ENCODE measurements at places on chromosomes 7 and 10. TPM values are rescaled to one million over a fixed set of nuclear protein-coding genes. Genes with fewer than 3 reads are reported as not detected.
A peak's percentile ranks its signal among the peaks of the same experiment; 100 is the strongest.

DNA sequence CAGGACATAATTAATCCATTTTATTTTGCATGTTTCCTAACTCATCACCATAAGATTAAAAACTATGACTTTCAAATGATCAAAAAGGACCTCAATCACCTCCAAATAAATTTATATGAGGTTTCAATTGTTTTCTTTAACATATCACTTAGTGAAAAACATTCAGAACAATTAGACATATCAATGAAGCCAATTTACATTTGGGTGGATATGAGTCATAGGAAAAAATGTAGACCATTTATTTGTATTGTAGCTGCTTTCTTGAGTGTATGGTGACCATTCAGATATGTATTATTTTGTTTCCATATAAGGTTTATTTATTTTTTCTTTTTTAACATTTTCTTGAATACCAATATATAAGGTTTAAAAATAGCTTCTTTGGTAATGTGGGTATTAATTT is 13.3 kb upstream of the EXOC6 start:
- H3K27me3 ChIP-seq = no peaks in the 10 kb centered on the region
- H3K4me1 ChIP-seq = no peaks in the 10 kb centered on the region
- H3K27ac ChIP-seq = no peak overlapping the region
- no peak for DNase-seq
- H3K36me3 ChIP-seq = no peaks in the 10 kb centered on the region

DNA sequence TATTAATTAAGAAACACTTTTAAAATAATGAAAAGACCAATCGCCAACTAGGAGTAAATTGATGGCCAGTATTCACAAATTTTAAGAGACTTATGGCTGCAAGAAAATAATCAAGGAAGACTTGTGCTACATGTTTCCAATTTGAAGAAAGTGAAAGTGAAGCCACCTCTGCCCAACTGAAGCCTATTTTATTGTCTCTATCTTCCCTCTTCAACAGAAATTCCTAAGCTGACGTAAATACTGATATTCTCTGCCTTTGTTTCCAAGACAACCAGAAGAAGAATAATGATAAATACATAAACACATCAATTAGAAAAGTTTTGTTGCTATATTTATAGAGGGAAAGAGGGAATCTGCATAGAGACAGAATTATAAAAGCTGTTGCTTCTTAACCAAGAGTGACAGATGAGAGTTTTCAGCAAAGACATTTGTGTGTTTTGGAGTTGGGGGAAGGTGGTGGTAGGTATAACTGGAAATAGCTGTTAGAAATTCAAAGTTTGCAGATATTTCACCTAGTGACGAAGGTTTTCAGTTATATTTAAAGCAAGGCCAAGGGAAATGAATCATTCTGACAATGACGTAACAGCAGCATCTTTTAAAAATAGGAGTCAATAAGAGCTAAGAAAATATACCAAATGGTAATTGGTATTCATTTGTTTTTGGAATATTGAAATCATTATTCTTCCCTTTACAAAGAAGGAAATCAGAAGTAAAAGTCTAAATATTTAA is 576.6 kb upstream of the SORCS1 start:
- H3K27me3 ChIP-seq = no peaks in the 10 kb centered on the region
- H3K4me1 ChIP-seq = no peaks in the 10 kb centered on the region
- no peaks in the 10 kb centered on the region for H3K36me3 ChIP-seq
- no peak for DNase-seq
- no peak overlapping the region for H3K27ac ChIP-seq
- H3K4me3 ChIP-seq = no peak overlapping the region

- no peaks in the 10 kb centered on the region for H3K4me1 ChIP-seq
- H3K36me3 ChIP-seq = no peaks in the 10 kb centered on the region
- no peak overlapping the region for H3K27ac ChIP-seq
- H3K27me3 ChIP-seq = no peaks in the 10 kb centered on the region
These were observed 85.3 kb upstream of the CCDC6 start for GRCh38 chr10:59991661-59992060.

DNA sequence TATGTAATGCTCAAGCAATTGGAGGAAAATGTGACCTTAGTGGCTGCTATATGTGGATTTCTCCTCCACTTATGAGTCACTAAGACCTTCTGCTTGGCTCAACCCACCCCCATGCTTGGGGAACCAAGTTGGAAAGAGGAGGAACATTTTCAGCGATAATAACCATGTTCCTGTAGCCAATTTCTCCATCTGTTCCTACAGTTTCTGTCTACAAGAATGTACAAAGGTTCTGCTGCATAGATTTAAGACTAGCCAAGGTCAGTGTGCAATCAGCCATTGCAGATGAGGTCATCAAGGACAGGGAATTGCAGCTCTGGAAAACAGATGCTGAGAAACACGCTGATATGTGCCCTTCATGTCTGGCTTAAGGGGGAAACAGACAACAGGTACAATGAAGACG is 5.6 kb upstream of the NRCAM start:
- H3K4me1 ChIP-seq = no peaks in the 10 kb centered on the region
- peaks cover 1% of the 10 kb centered on the region for H3K27me3 ChIP-seq
- H3K27ac ChIP-seq = no peak overlapping the region
- H3K36me3 ChIP-seq = no peaks in the 10 kb centered on the region
- DNase-seq = no peak
- no peak overlapping the region for H3K4me3 ChIP-seq

Gene C10orf143
- total RNA-seq = 2.9 TPM

DNA sequence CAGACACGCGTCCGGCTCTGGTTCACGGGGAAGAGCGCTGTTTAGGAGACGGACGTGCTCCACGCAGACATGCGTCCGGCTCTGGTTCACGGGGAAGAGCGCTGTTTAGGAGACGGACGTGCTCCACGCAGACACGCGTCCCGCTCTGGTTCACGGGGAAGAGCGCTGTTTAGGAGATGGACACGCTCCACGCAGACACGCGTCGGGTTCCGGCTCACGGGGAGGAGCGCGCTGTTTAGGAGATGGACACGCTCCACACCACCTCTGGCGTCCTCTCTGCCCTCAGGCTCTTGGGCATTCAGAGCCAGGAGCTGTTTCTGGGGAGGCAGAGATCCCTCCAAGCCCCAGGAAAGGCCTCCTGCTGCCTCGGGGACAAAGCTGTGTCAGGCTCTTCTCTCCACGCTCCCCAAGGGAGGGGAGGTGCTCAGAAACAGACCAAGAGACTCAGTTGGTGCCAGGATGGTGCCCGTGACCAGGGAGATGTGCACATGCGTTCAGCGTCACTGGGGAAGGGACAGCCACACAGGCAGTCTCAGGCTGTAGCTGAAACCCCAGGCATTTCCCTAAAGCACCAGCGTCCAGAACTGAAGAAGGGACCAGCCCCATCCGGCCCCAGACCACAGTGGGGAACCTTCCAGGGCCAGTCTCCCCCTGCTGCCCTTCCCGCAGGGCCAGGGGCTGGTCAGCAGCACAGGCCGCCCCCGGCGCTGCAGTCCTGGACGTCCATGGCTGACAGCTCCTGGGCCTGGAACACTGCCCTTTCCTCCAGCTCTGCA is 175.6 kb downstream of the ELFN1 start:
- no peak overlapping the region for H3K27ac ChIP-seq
- no peak for DNase-seq
- no peak overlapping the region for H3K4me3 ChIP-seq
- no peaks in the 10 kb centered on the region for H3K27me3 ChIP-seq
- H3K4me1 ChIP-seq = no peaks in the 10 kb centered on the region

GRCh38 chr10:47147186-47147585 is 152.8 kb upstream of the GDF10 start:
- H3K4me1 ChIP-seq = no peaks in the 10 kb centered on the region
- H3K36me3 ChIP-seq = no peaks in the 10 kb centered on the region
- no peak for DNase-seq
- H3K4me3 ChIP-seq = no peak overlapping the region

GRCh38 chr7:83534488-83534887 is 114.5 kb downstream of the SEMA3E start:
- H3K4me3 ChIP-seq = no peak overlapping the region
- H3K27me3 ChIP-seq = no peaks in the 10 kb centered on the region

Gene NPFFR1
- not detected for total RNA-seq

Gene HGF
- total RNA-seq = 38.2 TPM

DNA sequence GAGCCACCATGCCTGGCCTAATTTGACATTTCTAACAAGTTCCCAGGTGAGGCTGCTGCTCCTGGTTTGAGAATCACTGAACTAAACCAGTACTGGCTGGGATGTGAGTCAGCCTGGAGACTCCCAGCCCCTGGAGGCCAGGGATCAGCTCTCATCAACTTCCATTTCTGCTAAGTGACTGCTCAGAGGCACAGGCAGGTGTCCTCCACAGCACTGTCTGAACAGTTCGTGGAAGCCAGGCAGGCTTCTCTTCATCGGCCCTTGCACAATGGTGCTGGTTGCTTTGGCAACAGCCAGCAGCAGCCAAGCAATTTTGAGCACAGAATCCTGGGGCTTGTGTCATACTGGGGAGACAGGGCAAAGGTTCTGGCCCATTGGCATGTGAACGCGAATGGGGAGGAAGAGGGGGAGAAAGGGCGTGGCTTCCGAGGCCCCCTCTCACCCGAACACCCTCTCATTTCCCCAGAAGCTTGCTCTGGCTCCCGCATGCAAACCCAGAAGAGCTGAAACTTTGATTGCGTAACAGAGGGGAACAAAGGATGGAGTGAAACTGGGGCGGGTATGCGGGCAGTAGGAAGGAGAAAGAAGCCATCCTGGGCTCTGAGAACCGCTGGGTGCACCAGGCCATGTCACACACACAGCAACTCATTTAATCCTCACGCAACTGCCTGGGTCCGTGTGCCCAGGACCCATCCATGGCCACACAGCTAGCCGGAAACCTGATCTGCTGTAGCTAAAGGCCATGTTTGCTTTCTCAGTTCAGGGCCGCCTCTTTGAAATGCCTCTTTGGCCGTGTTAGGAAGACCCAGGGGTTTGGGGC is 9.0 kb upstream of the POR start:
- no peaks in the 10 kb centered on the region for H3K36me3 ChIP-seq
- peak; percentile 95 for DNase-seq
- H3K4me1 ChIP-seq = no peaks in the 10 kb centered on the region
- H3K27me3 ChIP-seq = no peaks in the 10 kb centered on the region

Gene UTF1
- not detected for total RNA-seq

Gene FZD1
- total RNA-seq = 1.3 TPM

GRCh38 chr10:119680050-119680449 is 28.9 kb downstream of the BAG3 start:
- H3K36me3 ChIP-seq = no peaks in the 10 kb centered on the region
- H3K27ac ChIP-seq = no peak overlapping the region
- no peaks in the 10 kb centered on the region for H3K27me3 ChIP-seq
- H3K4me3 ChIP-seq = no peak overlapping the region
- no peak for DNase-seq

- no peak for DNase-seq
- no peak overlapping the region for H3K4me3 ChIP-seq
- H3K36me3 ChIP-seq = no peaks in the 10 kb centered on the region
- peaks cover 15% of the 10 kb centered on the region for H3K4me1 ChIP-seq
- no peak overlapping the region for H3K27ac ChIP-seq
These were observed 35.8 kb downstream of the CREB3L2 start for GRCh38 chr7:137965942-137966640.

Gene SPDYE18
- total RNA-seq = not detected

Gene ICA1
- 14.2 TPM for total RNA-seq

DNA sequence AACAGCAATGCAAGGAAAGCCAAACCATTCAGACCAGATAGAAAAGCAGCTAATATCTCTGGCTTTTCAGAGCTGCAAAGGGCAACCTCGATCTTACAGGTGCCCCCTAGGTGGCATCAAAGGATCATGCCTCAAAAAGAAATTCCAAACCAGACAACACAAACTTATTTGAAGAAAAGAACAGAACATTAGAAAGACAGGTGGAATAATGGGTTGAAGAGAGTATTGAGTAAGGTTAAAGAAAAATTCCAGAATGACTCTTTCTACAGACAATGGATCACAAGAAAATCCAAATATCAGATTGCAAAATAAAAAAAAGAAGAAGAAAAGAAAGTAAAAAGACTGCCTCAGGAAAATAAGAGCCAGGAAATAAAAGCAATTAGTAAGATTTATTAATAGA is 213.7 kb downstream of the ELMO1 start:
- no peak overlapping the region for H3K4me3 ChIP-seq
- H3K27ac ChIP-seq = no peak overlapping the region
- H3K4me1 ChIP-seq = no peaks in the 10 kb centered on the region
- DNase-seq = no peak
- no peaks in the 10 kb centered on the region for H3K36me3 ChIP-seq

Gene IDI2
- not detected for total RNA-seq

GRCh38 chr7:37425498-37425897 is 23.2 kb downstream of the ELMO1 start:
- H3K4me3 ChIP-seq = no peak overlapping the region
- no peak overlapping the region for H3K27ac ChIP-seq
- no peaks in the 10 kb centered on the region for H3K27me3 ChIP-seq
- DNase-seq = no peak

GRCh38 chr10:131290781-131291180 is 20.7 kb downstream of the TCERG1L start:
- no peaks in the 10 kb centered on the region for H3K4me1 ChIP-seq
- H3K36me3 ChIP-seq = no peaks in the 10 kb centered on the region
- no peak for DNase-seq

Gene CLRN3
- 17.7 TPM for total RNA-seq

DNA sequence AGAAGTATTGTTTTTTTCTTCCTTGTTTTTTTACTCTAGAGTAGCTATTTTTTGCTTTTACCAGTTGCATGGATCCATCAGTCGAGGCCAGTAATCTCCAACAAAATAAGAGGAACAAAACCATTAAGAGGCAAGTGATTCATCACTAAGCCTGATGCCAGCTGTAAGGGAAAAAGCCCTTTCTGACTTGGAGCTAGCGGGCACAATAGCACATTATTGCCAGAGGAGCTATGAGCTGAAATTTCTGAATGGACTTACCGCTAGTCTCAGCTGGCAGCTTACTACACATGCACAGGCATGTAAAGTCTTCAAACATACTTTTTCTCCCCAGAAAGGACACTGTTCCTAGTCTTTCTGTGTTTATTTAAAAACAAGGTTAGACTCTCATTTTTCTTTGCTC is 41.6 kb upstream of the PTPRZ1 start:
- H3K36me3 ChIP-seq = no peaks in the 10 kb centered on the region
- H3K27me3 ChIP-seq = no peaks in the 10 kb centered on the region
- H3K4me3 ChIP-seq = no peak overlapping the region
- H3K4me1 ChIP-seq = no peaks in the 10 kb centered on the region

GRCh38 chr7:27944643-27945042 is 204.7 kb downstream of the TAX1BP1 start:
- DNase-seq = no peak
- no peak overlapping the region for H3K4me3 ChIP-seq
- H3K36me3 ChIP-seq = no peaks in the 10 kb centered on the region
- H3K27me3 ChIP-seq = no peaks in the 10 kb centered on the region
- no peaks in the 10 kb centered on the region for H3K4me1 ChIP-seq

DNA sequence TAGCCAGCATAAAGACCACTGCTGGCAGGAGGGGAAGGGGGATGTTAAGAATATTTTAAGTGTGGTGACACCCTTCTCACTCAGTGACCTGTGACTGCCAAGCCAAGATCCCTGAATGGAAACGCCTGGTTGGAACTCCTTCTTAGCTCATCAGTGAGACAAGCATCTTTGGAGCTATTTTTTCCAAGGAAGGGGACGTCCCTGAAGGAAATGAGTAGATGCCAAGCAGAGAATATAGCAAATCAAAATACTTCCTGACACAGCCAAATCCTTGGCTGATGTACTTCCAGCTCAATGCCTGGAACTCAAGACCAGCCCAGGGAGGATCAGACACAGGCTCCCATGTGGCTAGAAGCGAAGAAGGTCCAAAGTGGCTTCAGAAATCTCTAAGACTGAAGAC is 82.2 kb downstream of the SORBS1 start:
- H3K27ac ChIP-seq = peak overlapping the region; percentile 97
- no peak overlapping the region for H3K4me3 ChIP-seq
- H3K36me3 ChIP-seq = no peaks in the 10 kb centered on the region
